Lung (tissue), 17 donors: ENCODE measurements at places on chromosomes 11 and 22.

- DNase-seq: no peak
These were observed 90.3 kb upstream of the SEZ6L start for GRCh38 chr22:26079009-26079408.

GRCh38 chr22:43501878-43502277, 90.1 kb downstream of the MPPED1 start:
- no peak for DNase-seq

GRCh38 chr22:19710769-19711106, 3.6 kb upstream of the SEPTIN5 start:
- no peak for DNase-seq

- peak; percentile 83 for DNase-seq
These were observed 56.8 kb downstream of the GUCY1A2 start for GRCh38 chr11:106961518-106961917.

DNA sequence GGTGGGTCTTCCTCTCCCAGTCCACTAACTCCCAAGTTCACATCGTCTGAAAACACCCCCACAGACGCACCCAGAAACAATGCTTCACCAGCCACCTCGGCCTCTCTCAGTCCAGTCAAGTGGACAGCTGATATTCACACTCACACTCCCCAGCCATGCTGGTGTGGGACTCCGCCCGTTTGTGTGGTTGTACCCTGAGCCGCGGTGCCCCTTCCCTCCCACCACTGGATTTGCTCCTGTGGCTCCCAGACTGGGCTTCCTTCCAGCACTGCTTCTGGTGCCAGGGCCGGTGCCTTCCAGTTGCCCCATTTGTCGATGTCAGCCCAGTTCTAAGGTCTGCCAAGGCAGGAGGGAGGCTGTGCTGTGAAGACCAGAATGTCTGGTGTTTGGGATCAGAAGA, 37.9 kb upstream of the PLET1 start:
- DNase-seq: no peak

- no peak for DNase-seq
These were observed 11.0 kb downstream of the MS4A6E start for GRCh38 chr11:60338053-60338452.

DNA sequence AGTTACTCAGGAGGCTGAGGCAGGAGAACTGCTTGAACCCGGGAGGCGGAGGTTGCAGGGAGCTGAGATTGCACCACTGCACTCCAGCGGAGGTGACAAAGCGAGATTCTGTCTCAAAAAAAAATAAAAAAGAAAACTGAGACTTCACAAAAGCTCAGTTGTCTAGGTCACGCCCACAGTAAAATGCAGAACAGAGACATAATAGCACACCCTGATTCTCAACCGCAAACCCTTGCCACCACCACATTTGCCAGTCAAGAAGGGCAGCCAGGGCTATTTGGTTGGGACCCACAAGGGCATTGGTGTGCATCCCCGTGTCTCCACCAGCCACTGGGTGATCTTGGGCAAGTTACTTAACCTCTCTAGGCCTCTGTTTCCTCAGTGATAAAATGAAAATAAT, 25.4 kb downstream of the CREB3L1 start:
- no peak for DNase-seq

GRCh38 chr11:102079625-102080024, 30.6 kb upstream of the YAP1 start:
- DNase-seq: no peak

DNA sequence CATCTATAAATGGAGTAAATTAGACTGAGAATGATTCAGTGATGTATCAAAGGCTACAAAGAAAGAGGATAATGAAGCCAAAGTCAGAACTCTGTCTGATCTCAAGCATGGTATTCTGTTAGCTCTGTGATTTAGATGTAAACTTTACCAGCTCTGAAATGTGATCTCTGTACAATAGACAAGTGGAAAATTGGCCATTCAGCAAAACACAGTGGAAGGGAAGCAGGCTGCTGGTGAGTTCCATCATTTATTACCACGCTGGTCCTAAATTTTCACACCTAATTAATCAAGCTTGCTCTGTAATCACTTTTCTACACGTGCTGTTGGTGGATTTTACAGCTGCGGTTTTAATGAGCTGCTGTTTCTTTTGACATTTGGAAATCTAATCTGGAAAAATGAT, 145.1 kb upstream of the OPCML start:
- no peak for DNase-seq

GRCh38 chr22:32791485-32791884, 10.0 kb upstream of the TIMP3 start:
- no peak for DNase-seq

GRCh38 chr11:30445056-30445455, 122.2 kb downstream of the ARL14EP start:
- DNase-seq: no peak

GRCh38 chr11:73215191-73216134, 2.6 kb upstream of the P2RY2 start:
- no peak for DNase-seq

DNA sequence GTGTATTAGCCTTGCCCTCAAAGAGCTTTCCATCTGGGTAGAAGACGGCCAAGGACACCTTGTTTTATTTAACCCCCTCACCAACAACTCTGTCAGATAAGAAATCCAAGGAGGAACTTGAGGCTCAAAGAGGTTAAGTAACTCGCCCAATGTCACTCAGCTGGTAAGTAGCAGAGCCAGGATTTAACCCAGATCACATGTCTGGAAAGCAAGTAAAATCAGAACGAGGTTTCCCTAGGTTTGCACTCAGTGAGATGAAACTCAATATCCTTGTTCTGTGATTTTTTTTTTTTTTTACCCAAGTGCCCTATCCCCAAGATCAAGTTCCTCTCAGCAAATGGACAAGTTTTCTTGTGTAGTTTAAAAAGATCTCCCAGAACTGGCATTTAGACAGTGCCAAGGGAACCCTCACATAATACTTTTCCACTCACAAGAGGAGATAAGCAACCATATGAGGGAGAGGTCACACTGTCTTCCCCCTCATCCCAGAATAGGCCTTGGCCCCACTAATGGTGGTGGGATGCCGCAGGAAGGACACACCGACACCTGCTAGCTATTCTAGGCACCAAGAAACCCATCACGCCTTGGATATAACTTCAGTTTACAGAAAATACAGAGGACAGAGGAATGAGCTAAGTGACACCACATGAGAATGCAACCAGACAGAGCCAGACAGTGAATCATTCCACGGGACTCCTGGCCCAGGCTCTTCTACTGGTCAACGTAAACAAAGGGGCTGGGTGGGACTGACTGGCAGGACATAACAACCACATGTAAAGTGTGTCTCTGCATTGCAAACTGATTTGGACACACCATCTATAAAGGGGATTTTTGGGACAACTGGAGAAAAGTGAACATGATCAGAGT, 8.6 kb upstream of the ARAP1 start:
- no peak for DNase-seq

DNA sequence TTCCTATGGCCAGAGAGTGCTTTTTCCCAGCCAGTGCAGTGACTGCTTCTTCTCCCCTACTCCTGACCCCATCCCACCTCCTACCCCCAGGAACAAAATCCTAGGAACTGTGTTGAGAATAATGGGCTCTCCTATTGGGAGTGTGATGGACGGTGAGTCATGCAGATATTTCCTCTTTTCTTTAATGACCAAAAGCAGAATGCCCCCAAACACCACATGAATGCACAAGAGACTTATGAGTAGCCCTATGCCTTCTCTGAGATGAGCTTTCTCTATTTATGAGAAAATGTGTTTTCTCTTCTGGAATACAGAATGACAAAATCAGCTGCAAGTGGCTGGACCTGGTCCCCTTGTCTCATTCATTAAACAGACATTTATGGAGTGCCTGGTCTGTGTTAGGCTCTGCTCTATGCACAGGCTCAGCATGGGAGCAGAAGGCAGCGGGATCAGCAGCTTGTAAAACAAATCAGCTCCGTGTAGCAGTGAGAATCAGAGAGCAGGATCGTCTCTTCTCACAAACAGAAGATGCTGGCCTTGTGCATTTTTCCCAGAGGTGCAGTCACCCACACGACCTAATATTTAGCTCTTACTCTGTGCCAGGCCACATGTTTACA, 47.5 kb upstream of the GALNT18 start:
- DNase-seq: no peak

DNA sequence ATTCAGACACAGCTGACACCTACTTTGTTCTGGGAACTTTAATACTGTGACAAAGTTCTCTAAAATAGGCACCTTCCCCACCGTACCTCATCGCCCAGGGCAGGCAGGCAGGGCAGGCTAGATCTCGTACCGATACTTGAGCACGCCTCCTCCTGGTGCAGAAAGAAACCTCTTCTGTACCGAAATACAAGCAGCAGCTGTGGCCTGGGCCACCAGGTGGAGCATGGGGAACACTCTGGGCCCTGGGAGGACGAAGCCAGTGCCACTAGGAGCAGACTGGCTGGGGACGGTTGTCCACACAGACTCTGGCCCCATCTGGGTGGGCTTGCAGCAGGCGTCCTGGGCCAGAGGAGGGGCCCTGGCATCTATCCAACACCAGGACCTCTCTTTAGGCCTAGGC, 12.8 kb downstream of the PMM1 start:
- peak; percentile 68 for DNase-seq

GRCh38 chr11:112958670-112959069, 2.5 kb upstream of the NCAM1 start:
- DNase-seq: no peak

DNA sequence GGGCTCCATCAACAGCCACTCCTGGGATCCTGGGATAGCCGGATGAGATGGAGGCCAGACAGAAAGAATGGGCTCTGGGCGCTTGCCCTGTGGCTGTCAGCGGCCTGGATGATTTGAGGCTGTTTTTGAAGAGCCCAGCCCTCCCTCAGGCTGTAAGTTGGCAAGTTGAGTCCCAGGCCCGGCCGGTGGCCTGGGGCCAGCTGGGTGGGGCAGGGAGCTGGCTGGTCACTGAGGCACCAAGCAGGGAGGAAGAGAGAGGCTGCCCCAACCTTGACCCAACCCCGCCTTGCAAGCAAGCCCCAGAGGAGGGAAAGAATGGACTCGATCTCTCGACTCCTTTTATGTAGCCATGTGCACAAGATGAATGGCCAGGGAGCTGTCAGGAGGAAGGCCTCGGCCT, 34.9 kb downstream of the RIBC2 start:
- peak; percentile 83 for DNase-seq
